ENCODE measurements at places on chromosomes 5 and 9.

DNA sequence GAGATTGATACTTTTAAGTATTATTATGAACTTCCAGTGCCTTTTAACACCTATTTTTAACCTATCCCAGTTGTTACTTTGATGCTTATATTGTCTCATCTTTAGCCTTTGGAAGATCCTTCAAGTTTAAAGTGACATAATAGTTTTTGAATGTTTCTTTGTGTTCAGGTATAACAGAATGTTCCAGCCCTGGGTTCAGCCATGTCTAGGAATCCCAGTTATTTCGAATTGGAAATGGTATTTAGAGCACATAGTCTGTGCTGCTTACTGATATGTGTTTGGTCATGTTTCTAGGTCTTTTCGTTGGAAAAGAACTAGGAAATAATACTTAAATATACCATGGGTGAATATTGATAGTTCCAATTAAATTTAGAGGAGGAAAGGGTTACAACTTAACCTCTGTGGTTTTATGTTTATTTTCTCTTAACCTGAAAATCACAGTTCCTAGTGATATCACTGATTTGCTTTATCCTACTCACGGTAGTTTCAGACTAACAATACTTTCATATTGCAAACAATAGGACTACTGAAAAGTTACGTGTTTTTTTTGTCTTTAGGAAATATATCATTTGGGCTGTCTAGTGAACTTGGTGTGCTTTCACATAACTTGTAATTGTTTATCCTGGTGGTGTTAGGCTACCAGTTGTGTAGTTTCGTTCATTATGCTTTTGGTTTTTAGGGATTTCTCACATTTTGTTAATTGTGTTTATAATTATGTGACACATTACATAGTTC is 37.8 kb downstream of the UHRF2 start:
- H3K36me3 ChIP-seq, result no peaks in the 10 kb centered on the region
- no peak for DNase-seq
- no peaks in the 10 kb centered on the region for H3K4me1 ChIP-seq
- H3K27ac ChIP-seq, result no peak overlapping the region
- H3K4me3 ChIP-seq, result no peak overlapping the region

DNA sequence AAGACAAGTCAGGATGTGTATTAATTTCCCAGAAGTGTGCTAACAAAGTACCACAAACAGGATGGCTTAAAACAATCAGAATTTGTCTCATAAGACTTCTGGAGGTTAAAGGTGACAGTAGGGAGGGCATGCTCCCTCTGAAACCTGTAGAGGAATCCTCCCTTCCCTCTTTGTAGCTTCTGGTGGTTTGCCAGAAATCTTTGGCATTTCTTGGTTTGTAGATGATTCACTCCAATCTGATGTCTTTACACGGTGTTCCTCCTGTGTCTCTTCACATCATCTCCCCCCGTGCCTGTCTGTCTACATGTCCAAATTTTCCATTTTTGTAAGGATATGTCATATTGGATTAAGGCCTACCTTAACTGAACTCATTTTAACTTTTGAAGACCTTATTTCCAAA is 471.5 kb downstream of the ZNF608 start:
- H3K27ac ChIP-seq, result no peak overlapping the region
- no peaks in the 10 kb centered on the region for H3K27me3 ChIP-seq
- DNase-seq, result no peak
- H3K4me1 ChIP-seq, result no peaks in the 10 kb centered on the region

GRCh38 chr5:138129347-138129746 is 9.9 kb downstream of the NME5 start:
- no peaks in the 10 kb centered on the region for H3K4me1 ChIP-seq
- DNase-seq, result no peak
- H3K27me3 ChIP-seq, result no peaks in the 10 kb centered on the region
- H3K4me3 ChIP-seq, result no peak overlapping the region
- H3K36me3 ChIP-seq, result no peaks in the 10 kb centered on the region

GRCh38 chr5:180173198-180173544 is 35.8 kb downstream of the RASGEF1C start:
- H3K27me3 ChIP-seq, result no peaks in the 10 kb centered on the region
- no peak overlapping the region for H3K27ac ChIP-seq
- no peak overlapping the region for H3K4me3 ChIP-seq
- H3K36me3 ChIP-seq, result no peaks in the 10 kb centered on the region
- no peak for DNase-seq

DNA sequence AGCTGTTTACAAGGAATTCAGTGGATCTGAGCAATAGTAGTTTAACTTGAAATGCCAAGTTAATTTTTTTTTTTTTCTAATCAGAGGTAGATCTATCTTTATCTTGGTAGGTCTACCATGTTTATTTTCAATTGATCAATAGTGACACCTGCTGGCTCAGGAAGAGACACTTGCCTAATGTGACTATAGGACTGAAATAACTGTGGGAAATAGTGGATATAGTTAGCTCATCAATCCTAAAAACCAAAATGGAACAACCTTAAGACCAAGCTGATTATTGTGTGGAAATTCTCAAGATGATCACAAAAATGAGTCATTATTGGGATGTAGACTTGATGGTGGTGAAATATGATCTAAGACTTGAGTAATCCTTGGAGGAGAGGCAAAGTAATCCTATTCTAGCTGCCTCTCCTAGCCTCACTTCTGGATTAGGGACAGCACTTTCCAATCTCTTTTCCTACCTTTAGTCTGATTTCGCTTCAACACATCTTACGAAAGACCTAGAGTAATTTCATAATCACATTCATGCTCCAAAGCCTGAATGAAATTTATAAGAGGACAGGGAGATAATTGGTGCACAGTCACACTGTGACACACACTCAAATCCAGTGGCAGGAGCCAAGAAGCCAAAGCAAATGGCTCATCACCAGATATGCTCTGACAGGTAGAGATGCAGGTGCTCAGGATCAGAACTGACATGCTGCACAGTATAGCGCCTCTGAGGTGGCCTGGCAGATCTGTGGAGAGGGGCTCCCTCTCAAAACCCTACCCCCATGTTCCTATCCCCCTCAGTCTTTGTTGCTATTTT is 156.3 kb downstream of the HMHB1 start:
- H3K27me3 ChIP-seq, result no peaks in the 10 kb centered on the region
- no peaks in the 10 kb centered on the region for H3K4me1 ChIP-seq
- no peak overlapping the region for H3K27ac ChIP-seq

GRCh38 chr9:137273611-137274320 is 3.8 kb upstream of the TOR4A start:
- no peaks in the 10 kb centered on the region for H3K27me3 ChIP-seq
- no peak overlapping the region for H3K4me3 ChIP-seq
- no peak for DNase-seq
- peaks cover 18% of the 10 kb centered on the region for H3K4me1 ChIP-seq
- H3K27ac ChIP-seq, result no peak overlapping the region
- H3K36me3 ChIP-seq, result peaks cover 28% of the 10 kb centered on the region

- no peak overlapping the region for H3K4me3 ChIP-seq
- no peak for DNase-seq
- H3K27ac ChIP-seq, result no peak overlapping the region
- no peaks in the 10 kb centered on the region for H3K27me3 ChIP-seq
Measured at GRCh38 chr9:31837211-31837610, 547.2 kb upstream of the ACO1 start.

DNA sequence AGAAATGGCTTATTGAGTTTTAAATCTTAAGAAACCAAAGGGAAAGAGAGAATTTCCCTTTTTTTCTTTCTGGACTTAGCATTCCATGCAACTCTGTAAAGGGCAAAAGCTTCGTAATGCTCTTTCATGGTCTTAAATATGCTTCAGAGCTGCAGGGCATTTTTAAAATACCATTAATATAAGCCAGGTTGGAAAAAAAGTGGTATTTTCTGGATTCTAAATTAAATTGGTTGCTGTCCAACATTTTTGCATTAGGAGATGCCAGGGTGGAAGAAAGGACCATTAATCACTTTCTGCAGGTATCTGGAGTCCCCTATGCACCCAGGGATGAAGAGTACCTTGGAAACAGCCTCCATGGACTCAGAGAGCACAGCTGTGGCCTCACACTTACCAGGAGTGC is 215.1 kb upstream of the DAPK1 start:
- no peak overlapping the region for H3K27ac ChIP-seq
- H3K27me3 ChIP-seq, result no peaks in the 10 kb centered on the region
- H3K36me3 ChIP-seq, result no peaks in the 10 kb centered on the region
- H3K4me3 ChIP-seq, result no peak overlapping the region
- no peak for DNase-seq

DNA sequence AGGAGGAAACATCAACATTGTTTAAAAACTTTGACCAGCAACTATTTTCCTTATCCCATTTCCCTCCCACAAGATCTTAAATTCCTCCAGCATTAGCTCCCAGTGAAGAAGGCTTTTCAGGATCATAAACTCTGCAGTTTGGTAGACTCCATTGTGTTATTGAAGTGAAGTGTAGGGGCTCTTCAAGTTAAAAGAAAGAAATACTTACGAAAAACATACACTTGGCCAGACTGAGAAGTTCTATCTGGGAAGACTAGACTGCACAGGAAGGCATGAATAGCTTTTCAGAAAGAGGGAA is 22.3 kb downstream of the LIFR start:
- H3K27me3 ChIP-seq, result peaks cover 2% of the 10 kb centered on the region
- no peaks in the 10 kb centered on the region for H3K36me3 ChIP-seq
- DNase-seq, result no peak

DNA sequence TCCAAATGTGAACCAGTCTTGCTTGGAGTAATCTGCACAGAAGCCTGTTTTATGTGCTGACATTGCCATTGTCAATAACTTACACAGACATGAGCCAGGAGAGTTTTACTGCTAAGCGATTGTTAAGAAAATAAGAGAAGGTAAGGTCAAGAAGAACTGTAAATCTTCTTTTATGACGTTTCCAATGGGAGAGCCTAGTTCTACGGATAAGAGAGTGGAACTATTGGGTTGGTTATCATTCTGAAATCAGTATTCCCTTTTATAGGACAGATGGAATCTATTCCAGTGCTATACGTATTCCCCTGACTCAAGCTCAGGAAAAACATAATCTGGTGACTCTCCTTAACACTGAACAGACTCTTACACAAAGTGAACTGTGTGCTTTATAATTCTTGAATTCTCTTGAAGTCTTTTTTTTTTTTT is 137.9 kb upstream of the OTULINL start:
- no peak overlapping the region for H3K4me3 ChIP-seq
- no peaks in the 10 kb centered on the region for H3K4me1 ChIP-seq
- no peak overlapping the region for H3K27ac ChIP-seq
- no peaks in the 10 kb centered on the region for H3K36me3 ChIP-seq
- H3K27me3 ChIP-seq, result no peaks in the 10 kb centered on the region

DNA sequence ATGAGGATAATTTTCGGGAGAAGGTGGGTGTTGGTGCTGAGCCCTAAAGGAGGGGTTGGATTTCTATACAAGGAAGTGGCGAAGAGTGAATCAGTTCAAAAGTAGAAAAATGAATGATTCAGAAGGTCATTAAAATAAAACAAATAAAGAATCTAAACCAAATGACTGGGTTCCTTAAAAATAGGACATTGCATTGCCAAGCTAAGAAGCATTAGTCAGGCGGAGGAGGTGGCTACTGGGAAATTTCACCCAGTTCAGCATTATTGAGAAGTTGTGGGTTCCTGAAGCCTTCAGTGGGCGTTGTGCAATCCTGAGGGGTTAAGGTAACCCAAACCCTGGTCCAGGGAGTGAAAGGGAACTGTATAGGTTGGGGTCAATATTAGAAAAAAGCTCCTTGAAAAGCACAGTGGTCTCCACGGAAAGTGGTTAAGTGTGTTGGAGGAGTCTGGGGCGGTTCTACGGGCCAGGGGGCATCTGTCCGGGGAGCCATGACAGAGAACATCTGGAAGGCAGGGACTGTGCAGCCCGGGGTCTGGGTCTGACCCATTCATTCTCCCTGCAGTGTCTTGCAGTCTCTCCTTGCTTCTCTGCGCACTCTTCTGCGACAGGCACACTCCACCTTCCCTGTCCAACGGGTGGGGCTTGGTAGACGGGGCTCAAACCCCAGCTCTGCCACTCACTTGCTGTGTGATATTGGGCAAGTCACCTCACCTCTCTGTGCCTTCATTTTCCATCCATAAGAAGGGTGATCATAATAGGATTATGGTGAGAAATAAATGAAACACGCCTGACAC is 27.6 kb upstream of the DUSP1 start:
- H3K36me3 ChIP-seq, result no peaks in the 10 kb centered on the region
- no peak for DNase-seq
- no peaks in the 10 kb centered on the region for H3K4me1 ChIP-seq
- no peaks in the 10 kb centered on the region for H3K27me3 ChIP-seq
- H3K27ac ChIP-seq, result no peak overlapping the region
- no peak overlapping the region for H3K4me3 ChIP-seq

GRCh38 chr5:174790906-174791305 is 66.5 kb downstream of the MSX2 start:
- no peak overlapping the region for H3K27ac ChIP-seq
- H3K4me3 ChIP-seq, result no peak overlapping the region
- DNase-seq, result no peak
- no peaks in the 10 kb centered on the region for H3K36me3 ChIP-seq
- peaks cover 6% of the 10 kb centered on the region for H3K27me3 ChIP-seq

GRCh38 chr9:29208670-29209069 is 1635.4 kb upstream of the C9orf72 start:
- peaks cover 8% of the 10 kb centered on the region for H3K27me3 ChIP-seq
- no peak for DNase-seq
- no peaks in the 10 kb centered on the region for H3K36me3 ChIP-seq
- no peak overlapping the region for H3K27ac ChIP-seq
- peaks cover 2% of the 10 kb centered on the region for H3K4me1 ChIP-seq
- H3K4me3 ChIP-seq, result no peak overlapping the region

- no peaks in the 10 kb centered on the region for H3K4me1 ChIP-seq
- H3K27ac ChIP-seq, result no peak overlapping the region
- no peaks in the 10 kb centered on the region for H3K27me3 ChIP-seq
- no peaks in the 10 kb centered on the region for H3K36me3 ChIP-seq
- no peak for DNase-seq
- H3K4me3 ChIP-seq, result no peak overlapping the region
Measured at GRCh38 chr9:106657926-106658325, 205.0 kb upstream of the ZNF462 start.

GRCh38 chr5:45795458-45795857 is 99.3 kb upstream of the HCN1 start:
- no peak overlapping the region for H3K4me3 ChIP-seq
- H3K27me3 ChIP-seq, result no peaks in the 10 kb centered on the region
- DNase-seq, result no peak

- no peaks in the 10 kb centered on the region for H3K36me3 ChIP-seq
- H3K4me1 ChIP-seq, result no peaks in the 10 kb centered on the region
- no peaks in the 10 kb centered on the region for H3K27me3 ChIP-seq
- H3K4me3 ChIP-seq, result no peak overlapping the region
- H3K27ac ChIP-seq, result no peak overlapping the region
Measured at GRCh38 chr9:84151640-84152039, 171.0 kb downstream of the RMI1 start.

- H3K4me1 ChIP-seq, result peaks cover 37% of the 10 kb centered on the region
- no peaks in the 10 kb centered on the region for H3K27me3 ChIP-seq
- H3K27ac ChIP-seq, result peak overlapping the region; percentile 90
- H3K36me3 ChIP-seq, result peaks cover 23% of the 10 kb centered on the region
Measured at GRCh38 chr9:127776195-127776923, 2.1 kb downstream of the SH2D3C start.

- H3K4me1 ChIP-seq, result no peaks in the 10 kb centered on the region
- no peaks in the 10 kb centered on the region for H3K36me3 ChIP-seq
- H3K27me3 ChIP-seq, result no peaks in the 10 kb centered on the region
- H3K27ac ChIP-seq, result no peak overlapping the region
- DNase-seq, result no peak
Measured at GRCh38 chr5:147160902-147161700, 73.7 kb upstream of the STK32A start.

GRCh38 chr9:98341157-98342097 is 86.0 kb upstream of the TBC1D2 start:
- no peak overlapping the region for H3K4me3 ChIP-seq
- H3K4me1 ChIP-seq, result no peaks in the 10 kb centered on the region
- no peaks in the 10 kb centered on the region for H3K27me3 ChIP-seq
- no peak overlapping the region for H3K27ac ChIP-seq

Measured in effector memory CD4-positive, alpha-beta T cell (primary cell).